ENCODE measurements at places on chromosomes 7 and 10. TPM values are rescaled to one million over a fixed set of nuclear protein-coding genes. Genes with fewer than 3 reads are reported as not detected.

GRCh38 chr10:117271427-117271826 is 30.5 kb downstream of the SLC18A2 start:
- no peaks in the 10 kb centered on the region for H3K4me1 ChIP-seq
- H3K27ac ChIP-seq, result no peak overlapping the region
- no peak for DNase-seq
- H3K4me3 ChIP-seq, result no peak overlapping the region

DNA sequence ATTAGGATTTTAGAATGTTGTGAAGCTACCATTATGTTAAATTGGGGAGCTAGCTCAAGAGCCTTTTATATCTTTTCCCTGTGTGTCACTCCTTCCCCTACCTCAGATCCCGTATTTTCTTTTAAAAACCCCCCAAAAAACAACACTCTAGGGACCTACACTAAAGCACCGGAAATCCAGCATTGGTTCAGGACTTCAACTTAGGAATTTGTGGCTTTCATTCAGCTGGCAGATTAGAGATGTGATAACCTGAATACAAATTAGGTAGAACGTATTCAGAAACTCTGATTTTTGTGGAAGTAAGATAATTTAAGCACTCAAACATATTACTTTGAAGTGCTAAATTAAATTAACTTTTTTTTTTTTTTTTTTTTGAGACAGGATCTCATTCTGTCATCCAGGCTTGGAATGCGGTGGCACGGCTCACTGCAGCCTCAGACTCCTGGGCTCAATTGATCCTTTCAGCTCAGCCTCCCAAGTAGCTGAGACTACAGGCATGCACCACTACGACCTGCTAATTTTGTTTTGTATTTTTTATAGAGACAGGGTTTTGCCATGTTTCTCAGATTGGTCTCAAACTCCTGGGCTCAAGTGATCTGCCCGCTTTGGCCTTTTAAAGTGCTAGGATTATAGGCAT is 6.8 kb downstream of the TBC1D12 start:
- H3K27ac ChIP-seq, result no peak overlapping the region
- peak; percentile 28 for DNase-seq
- H3K36me3 ChIP-seq, result no peaks in the 10 kb centered on the region
- H3K4me3 ChIP-seq, result no peak overlapping the region
- H3K4me1 ChIP-seq, result no peaks in the 10 kb centered on the region

- no peaks in the 10 kb centered on the region for H3K4me1 ChIP-seq
- no peaks in the 10 kb centered on the region for H3K36me3 ChIP-seq
- no peak overlapping the region for H3K27ac ChIP-seq
- H3K4me3 ChIP-seq, result no peak overlapping the region
Observed at GRCh38 chr10:123202506-123202905, 48.3 kb downstream of the BUB3 start.

- no peak overlapping the region for H3K4me3 ChIP-seq
- H3K36me3 ChIP-seq, result no peaks in the 10 kb centered on the region
- no peak overlapping the region for H3K27ac ChIP-seq
Observed at GRCh38 chr7:112882511-112882910, 92.3 kb upstream of the TMEM168 start.

GRCh38 chr7:118169146-118169545 is 14.8 kb upstream of the LSM8 start:
- no peak for DNase-seq
- no peak overlapping the region for H3K27ac ChIP-seq
- no peak overlapping the region for H3K4me3 ChIP-seq
- H3K27me3 ChIP-seq, result no peaks in the 10 kb centered on the region

GRCh38 chr7:80106498-80107113 is 28.0 kb upstream of the GNAI1 start:
- no peak overlapping the region for H3K4me3 ChIP-seq
- DNase-seq, result no peak
- no peaks in the 10 kb centered on the region for H3K27me3 ChIP-seq
- no peak overlapping the region for H3K27ac ChIP-seq

The HUS1 gene
- 29.7 TPM for total RNA-seq

DNA sequence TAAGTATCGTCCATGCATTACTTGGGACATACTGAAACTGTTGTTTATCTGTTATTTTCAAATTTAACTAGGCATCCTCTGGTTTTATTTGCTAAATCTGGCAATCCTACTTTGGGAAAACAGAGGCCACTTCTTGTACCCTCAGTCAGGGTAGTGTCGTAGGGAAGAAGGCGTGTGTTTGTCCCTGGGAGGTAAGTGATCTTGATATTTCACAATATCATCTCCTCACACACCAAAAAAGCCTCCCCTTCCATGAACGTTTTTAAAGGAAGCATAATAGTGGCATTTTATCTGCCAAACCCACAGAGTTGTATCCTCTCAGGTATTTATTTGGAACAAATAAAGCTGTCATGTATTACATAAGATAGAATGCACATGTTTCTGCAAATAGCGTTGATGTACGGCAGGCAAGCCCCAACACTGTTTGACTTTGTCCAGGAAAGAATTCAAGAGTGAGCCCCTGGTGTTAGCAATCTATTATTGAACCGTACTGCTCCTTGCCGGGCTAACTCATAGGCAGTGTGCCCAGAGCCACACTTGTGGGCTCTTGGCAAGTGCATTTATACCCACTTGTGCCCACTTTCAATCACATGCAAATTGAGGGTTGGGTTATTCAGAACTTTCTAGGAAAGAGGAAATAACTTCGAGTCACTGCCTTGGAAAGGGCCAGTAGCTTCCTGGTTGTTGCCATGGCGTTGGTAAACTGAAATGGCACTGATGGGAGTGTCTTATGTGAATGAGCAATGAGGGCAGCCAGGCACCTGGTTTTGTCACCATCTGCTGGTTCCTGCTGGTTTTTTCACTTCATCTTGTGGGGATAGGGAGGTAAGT is 266.0 kb downstream of the USP6NL start:
- no peak overlapping the region for H3K27ac ChIP-seq
- no peaks in the 10 kb centered on the region for H3K27me3 ChIP-seq
- H3K4me1 ChIP-seq, result no peaks in the 10 kb centered on the region
- no peak overlapping the region for H3K4me3 ChIP-seq
- H3K36me3 ChIP-seq, result no peaks in the 10 kb centered on the region

The FAM25A gene
- not detected for total RNA-seq

DNA sequence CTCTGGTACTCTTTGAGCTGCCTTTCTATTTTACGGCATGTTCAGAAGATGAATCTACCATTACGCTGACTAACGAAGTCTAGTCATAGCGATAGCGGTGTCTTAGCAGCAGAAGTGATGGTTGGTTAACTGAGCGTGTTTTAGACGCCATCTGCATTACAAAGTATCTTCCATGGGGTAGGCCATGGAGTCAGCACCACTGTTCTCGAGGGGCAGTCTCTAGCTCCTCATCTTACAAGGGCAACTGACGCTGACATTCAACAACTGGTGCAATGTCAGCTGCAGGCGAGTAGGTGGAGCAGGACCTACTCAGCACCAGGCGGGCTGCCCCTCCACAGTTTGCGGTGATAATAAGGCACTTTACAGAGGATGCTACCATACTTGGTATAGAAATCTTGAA is 88.7 kb downstream of the ADARB2 start:
- no peak for DNase-seq
- H3K4me3 ChIP-seq, result no peak overlapping the region
- H3K27ac ChIP-seq, result no peak overlapping the region

DNA sequence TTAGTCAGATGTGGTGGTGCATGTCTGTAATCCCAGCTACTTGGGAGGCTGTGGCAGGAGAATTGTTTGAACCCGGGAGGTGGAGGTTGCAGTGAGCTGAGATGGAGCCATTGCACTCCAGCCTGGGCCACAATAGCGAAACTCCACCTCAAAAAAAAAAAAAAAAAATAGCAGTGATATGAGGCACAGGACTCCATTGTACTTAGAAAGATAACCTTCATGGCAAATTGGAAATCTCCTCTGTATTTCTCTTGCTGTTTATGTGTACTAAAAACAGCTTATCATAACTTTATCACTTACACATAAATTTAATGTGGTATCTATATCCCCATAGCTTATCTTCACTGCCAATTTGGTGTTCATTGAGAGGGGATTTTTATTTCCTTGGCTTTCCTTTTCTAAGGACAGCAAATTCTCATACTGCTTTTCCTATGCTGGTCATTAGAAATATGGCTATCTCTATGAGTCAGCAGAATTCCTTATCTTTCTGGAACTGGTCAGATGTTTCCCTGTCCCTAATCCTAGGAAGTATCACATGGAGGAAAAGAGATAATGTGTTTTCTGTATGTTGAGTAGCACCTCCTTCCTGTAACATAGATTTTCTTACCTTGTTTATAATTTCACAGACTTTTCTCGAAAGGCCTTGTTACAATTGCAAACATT is 40.6 kb upstream of the ZEB1 start:
- no peaks in the 10 kb centered on the region for H3K4me1 ChIP-seq
- no peaks in the 10 kb centered on the region for H3K36me3 ChIP-seq
- DNase-seq, result no peak
- no peak overlapping the region for H3K27ac ChIP-seq
- no peak overlapping the region for H3K4me3 ChIP-seq

DNA sequence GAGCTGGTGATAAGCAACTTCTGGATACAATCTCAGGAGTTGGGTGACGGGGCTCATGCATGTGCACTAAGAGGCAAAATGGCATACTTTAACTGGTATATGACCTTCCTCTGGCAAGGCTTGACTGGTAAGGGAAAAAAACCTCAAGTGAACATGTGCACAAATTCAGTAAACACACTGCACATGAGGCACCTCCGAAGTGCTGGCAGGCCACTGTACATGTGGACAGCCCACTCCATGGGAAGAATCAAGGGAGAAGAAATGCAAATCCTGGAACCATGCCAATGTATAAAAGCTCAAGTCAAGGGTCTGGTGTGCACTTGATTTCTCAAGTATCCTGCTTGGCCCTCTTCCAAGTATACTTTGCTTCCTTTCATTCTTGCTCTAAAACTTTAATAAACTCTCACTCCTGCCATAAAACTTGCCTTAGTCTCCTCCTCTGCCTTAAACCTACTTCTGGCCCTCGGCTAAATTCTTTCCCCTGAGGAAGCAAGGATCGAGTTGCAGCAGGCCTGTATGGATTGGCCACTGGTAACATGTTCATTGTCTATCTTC is 167.2 kb downstream of the RAMP3 start:
- H3K4me1 ChIP-seq, result no peaks in the 10 kb centered on the region
- no peaks in the 10 kb centered on the region for H3K36me3 ChIP-seq
- H3K27me3 ChIP-seq, result no peaks in the 10 kb centered on the region
- no peak overlapping the region for H3K4me3 ChIP-seq
- DNase-seq, result no peak

DNA sequence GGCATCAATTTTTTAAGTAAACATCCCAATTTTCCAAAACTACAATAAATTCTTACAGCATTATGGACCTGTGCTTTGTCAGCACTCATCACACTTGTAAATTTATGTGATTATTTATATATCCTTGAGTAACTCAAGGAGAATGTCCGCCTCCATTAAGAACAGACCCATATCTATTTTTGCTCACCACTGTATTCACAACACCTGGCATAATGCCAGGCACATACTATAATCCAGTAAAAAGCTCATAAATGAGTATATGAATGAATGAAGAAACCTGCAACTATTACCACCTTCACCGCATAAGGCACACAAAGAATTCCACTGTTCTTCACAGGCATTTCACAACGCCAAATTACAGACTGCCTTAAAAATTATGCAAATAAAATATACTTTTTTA is 46.9 kb downstream of the MINDY3 start:
- no peak overlapping the region for H3K27ac ChIP-seq
- H3K36me3 ChIP-seq, result no peaks in the 10 kb centered on the region

DNA sequence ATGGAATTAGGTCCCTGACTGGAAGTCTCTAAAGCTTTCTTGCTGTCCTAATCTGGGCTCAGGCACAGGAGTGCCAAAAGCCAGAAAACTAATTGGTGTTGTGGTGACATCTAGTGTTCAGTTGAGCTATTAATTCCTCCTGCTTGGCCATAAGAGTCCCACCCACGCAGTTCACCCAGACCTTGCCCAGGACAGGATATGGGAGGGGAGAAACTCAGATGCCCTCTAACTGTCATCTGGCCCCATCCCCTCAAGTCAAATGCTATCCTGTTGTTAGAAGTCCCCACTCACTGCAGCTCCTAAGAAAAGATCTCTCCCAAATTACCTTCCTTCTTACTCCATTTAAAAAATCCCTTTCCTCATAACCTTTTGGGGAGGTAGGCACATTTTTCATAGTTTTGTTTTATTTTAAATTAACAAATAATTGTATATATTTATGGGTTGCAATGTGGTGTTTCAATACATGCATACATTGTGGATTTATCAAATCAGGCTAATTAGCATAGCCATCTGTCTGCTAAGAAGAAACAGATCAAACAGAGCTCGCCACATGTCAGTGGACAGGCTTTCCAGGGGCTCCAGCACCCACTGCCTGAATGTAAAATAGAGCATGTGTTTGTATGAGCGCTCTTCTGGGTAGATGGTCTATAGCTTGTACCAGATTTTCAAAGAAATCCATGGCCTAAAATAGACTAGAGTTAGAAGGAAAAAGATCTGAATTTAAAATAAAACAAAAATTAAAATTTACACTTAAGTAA is 84.0 kb downstream of the GSAP start:
- no peaks in the 10 kb centered on the region for H3K36me3 ChIP-seq
- no peak overlapping the region for H3K4me3 ChIP-seq
- H3K27me3 ChIP-seq, result no peaks in the 10 kb centered on the region
- DNase-seq, result peak; percentile 82
- no peak overlapping the region for H3K27ac ChIP-seq

DNA sequence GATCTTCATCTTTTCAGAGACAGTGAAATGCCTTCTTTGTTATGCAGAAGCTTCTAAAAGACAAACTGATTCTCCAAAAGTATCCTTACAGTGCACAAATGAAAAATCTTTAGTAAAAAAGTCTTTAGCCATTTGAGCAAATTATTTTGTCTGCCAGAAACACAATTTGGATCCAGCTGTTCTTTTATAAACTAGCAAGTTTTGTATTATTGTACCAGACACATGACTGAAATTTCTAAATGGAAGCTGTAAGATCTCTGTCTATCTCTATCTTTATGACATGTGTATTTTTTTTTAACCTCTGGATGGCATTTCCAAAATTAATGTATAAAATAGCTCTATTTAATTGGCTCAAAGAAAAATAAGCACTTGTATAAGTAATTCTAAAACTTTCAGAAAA is 68.3 kb downstream of the VIPR2 start:
- no peak overlapping the region for H3K27ac ChIP-seq
- no peaks in the 10 kb centered on the region for H3K36me3 ChIP-seq
- no peaks in the 10 kb centered on the region for H3K4me1 ChIP-seq
- no peaks in the 10 kb centered on the region for H3K27me3 ChIP-seq

DNA sequence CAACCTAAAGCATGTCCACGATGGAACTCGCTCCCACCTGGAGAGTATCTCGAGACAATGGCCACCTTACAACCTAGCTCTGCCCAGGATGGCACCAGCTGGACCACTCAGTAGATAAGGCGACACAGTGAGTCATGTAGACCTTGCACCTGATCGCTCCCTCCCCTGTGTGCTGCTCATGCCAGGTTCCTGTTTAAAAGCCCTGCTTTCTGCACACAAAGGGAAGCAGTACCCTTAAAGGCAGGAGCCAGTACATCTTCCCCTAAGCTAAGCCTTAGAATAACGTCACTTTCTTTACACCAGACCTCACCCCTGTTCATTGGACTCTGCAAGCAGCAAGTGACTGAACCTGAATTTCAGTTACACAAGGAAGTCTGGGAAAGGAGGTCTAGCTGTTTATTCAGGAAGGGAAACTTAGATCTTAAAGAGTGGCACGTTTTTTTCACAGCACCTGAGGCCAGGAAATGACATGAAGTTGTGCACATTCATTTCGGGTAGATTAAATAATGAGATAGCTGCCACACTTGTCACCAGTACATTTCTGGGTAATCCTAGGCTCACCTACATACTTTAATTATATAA is 117.9 kb downstream of the MTPAP start:
- DNase-seq, result no peak
- no peaks in the 10 kb centered on the region for H3K4me1 ChIP-seq
- no peak overlapping the region for H3K27ac ChIP-seq
- no peaks in the 10 kb centered on the region for H3K27me3 ChIP-seq
